Coronary artery (tissue), 2 donors: ENCODE measurements at places on chromosomes 3 and 15.

DNA sequence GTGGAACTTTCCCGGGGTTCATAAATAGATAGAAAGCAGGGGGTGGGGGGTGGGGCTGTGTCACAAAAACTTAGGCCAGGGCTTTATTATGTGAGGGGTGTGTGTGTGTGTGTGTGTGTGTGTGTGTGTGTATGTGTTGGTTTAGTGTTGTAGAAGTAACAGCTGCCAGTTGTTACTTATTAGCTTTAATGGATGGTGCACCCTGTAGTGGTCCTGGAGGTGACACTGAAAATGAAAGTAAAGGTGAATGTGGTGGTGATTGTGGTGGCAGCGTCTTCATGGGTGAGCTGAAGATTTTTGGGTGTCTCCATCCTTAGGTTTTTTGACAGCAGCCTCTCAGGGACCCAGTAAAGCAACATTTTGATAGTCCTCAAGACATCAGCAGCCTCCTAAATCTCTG lies 449.9 kb downstream of the PDCD6IP start:
- no peak for DNase-seq

- peak; percentile 58 for DNase-seq
Observed at GRCh38 chr15:66897971-66898370, 167.4 kb upstream of the SMAD3 start.

DNA sequence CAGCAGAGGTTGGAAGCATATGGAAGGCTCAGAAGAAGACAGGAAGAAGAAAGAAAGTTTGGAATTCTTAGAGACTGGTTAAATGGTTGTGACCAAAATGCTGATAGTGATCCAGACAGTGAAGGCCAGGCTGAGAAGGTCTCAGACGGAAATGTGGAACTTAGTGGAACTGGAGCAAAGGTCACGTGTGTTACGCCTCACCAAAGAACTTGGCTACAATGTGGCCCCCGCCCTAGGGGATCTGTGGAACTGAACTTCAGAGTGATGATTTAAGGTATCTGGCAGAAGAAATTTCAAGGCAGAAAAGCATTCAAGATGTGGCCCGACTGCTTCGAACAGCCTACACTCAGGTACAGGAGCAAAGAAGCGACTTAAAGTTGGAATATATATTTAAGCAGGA lies 83.1 kb downstream of the MYO5A start:
- DNase-seq, result no peak

- no peak for DNase-seq
Observed at GRCh38 chr15:29470311-29470710, 200.7 kb upstream of the NSMCE3 start.

DNA sequence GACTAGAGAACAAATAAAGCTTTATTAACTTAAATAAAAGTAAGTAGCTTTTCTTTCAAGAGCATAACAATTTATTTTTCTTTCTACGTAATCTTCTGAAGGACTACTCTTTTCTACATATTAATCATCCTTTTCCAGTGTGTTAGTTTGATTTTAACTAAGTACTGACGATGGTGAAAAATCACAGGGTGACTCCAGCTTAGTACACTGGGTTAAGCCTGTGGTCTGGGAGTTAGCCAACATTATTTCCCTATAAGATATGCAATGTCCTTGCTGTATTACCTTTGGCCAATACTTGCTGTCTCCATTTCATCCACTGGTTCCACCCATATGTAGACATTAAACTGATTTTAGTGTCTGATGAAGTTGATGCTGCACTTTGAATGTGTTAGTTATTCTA lies 508.6 kb upstream of the SUCLG2 start:
- DNase-seq, result no peak

DNA sequence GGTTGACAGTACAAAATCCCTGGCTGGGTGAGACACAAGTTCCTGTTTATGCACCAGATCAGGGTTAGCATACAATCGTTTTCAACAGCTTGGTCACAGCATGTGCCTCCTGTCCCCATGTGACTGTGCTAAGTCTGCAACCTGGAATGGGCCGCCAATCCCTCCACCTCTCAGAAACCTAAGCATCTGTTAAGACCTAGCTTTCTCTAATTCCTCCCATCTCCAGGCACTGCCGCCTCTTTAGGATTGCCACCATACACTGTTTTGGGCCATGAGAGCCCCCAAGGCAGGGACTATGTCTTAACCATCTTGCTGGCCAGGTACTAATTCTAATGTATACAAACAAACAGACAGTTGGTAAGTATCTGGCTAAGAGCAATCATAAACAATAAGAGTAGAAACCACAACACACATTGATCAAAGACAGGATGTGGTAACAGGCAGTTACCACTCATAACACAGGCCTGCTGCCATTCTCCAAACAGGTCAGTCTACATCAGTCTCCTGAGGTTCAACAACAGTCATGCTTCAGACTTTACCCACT lies 25.6 kb downstream of the SEC22C start:
- no peak for DNase-seq

- DNase-seq, result no peak
Observed at GRCh38 chr3:51869304-51869703, 6.1 kb downstream of the IQCF5 start.

DNA sequence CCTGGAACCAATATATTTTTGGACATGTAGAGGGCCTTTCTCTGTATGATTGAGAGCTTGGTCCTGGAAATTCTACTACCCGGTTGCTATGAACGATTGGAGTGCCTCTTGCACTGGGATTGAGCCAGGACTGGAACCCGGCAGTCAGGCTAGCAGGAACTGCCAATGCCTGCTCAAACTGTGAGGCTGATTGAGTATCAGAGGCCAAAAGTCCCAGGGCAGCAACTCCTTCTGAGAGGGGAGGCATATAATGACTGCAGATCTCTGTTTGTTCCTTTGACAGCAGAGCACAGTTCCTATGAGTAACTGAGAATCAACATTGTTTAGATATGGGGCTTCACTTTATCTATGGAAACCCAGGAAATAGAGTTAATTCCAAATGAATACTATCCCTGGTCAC lies 12.9 kb downstream of the IQCH start:
- DNase-seq, result no peak

DNA sequence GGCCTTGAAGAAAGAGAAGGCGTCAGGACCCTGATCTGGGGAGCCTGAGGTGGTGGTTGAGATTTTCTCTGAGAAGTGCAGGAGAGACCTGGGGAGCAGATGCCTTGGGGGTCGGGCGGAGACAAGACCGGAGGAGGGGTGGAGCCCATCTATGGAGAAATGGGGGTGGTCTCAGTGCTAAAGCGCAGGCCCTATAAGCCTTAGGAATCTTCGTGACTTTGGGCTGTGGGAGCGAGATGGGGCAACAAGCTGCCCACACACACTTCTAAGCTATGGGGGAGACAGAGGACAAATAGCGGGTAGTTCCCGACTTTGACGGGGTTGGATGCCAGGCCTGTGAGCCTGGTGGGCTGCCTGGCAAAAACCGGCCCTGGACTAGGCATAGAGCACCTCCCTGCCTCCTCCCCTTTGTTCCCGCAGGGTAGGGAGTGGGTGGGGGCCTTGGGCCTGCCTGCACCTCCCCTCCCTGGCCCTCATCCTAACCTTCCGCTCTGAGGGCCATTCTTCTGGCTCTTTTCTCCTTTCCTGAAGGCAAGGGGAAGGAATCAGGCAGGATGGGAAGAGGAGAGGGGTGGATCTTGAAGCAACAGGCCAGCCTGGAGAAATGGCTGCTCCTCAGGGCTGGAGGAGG lies 880 bp downstream of the NISCH start:
- no peak for DNase-seq

GRCh38 chr3:123524981-123525380 lies 59.9 kb downstream of the HACD2 start:
- no peak for DNase-seq

GRCh38 chr3:119659606-119660291 lies 640 bp downstream of the POPDC2 start:
- DNase-seq, result no peak

- no peak for DNase-seq
Observed at GRCh38 chr3:53842436-53843194, 3.6 kb downstream of the CHDH start.

GRCh38 chr15:70710714-70711113 lies 52.6 kb downstream of the UACA start:
- no peak for DNase-seq

DNA sequence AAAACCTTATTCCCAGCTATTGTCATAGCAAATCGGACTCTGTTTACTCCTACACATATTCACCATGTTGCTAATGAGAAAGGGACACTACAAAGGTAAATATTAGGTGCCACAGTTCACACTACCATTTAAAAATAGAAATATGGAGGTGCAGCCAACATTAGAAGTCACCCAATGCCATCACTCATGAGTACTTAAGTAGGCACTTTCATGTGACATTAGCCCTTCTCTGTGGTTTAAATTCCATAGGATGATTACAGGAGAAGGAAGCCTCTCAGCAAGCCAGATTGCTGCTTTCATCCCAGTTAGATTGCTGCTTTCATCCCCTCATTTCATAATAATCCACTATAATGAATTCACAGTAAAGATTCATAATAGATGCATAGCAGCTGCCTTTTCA lies 376.8 kb upstream of the ALCAM start:
- DNase-seq, result no peak

DNA sequence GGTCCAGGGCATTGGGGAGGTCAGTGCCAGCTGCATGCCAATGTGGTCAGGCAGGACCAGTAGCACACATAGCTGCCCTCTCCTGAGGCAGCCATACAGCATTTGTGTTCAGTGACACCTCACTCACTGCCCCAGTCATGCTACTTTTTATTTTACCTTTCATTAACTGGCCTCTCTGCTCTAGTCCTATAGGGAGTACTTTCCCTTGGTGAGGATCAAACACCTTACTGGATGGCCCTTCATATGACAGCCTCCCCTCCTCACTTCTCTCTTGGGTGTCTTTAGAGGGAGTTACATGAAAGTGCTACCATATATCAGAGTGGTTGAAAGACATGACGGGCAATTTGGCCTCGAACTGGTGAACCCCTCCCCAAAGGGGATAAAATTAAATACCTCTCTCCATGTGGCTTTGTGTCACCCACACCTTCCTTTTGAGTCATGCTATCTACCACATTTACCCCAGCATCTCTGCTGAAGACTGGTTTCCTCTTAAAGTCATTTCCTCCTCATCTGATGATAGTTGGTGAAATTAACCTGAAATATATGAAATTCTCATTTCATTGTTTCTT lies 17.6 kb downstream of the RLBP1 start:
- DNase-seq, result no peak

DNA sequence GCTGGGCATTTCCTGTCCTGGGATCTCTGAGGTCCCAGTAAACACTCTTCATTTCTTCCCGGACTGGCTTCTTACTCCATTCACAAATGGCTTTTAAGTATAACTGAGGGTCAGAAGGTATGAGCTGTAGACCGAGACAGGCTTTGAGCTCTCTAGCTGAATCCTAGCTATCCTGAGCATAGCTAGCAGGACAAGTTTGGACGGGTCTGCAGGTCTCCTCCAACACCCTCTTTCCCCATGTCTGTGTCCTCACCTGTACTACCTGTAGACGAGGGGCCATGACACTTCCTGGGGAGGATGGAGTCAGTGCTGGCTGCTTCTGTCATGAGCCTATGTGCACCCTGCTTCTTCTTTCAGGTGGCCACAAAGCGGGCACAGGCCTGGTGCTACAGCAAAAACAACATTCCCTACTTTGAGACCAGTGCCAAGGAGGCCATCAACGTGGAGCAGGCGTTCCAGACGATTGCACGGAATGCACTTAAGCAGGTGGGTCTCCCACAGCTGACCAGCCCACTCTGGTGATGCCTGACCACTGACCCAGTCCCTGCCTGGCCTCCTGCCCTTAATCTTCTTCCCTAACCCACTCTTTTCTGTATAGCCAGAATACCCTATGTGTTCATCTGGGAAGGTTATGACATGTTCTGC lies 72.1 kb upstream of the ACAD9 start:
- DNase-seq, result no peak

GRCh38 chr15:64305261-64305660 lies 50.7 kb downstream of the CSNK1G1 start:
- DNase-seq, result no peak

- DNase-seq, result no peak
Observed at GRCh38 chr3:151135541-151136337, 50.3 kb downstream of the MED12L start.

- no peak for DNase-seq
Observed at GRCh38 chr3:44055951-44056350, 185.7 kb upstream of the TOPAZ1 start.

DNA sequence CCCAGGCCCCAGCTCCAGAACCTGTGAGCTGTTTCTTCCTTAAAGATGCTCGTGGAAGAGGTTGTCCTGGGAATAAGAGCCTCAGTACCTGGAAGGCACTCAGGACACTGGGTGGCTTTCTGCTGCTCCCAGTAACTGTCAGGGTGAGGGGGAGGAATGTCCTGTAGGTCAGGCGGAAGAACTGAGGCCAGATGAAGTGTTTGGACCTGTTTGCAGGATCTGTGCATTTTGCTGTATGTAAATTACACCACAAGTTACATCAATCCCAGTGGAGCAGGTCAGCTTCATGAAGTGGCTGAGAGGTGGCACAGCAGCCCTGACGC lies 27.1 kb downstream of the HDAC11 start:
- no peak for DNase-seq

- DNase-seq, result peak; percentile 16
Observed at GRCh38 chr3:11660242-11660641, 16.5 kb upstream of the VGLL4 start.

- no peak for DNase-seq
Observed at GRCh38 chr15:58453931-58454793, 22.4 kb downstream of the LIPC start.

DNA sequence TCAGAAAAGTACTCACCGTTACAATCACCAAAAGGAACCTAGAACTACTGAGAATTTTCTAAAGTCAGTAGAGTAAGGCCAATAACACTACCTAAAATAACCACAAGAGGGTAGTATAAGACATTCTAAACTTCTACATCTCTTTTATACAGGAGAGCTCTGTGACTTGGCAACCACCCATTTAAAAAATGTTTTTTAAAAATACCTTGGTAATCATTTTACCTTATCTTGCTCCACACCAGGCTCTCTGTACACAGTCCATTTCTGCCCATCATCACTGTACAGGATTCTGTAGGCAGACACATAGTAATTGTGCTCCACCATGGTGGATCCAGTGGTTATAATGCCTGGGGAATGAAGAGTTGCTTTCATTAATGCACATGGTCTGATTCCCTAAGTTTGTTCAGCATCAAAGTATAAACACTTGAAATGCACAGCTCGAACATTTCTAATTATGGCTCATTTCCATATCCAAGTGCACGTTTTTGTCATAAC lies 54.5 kb downstream of the ST3GAL6 start:
- no peak for DNase-seq

DNA sequence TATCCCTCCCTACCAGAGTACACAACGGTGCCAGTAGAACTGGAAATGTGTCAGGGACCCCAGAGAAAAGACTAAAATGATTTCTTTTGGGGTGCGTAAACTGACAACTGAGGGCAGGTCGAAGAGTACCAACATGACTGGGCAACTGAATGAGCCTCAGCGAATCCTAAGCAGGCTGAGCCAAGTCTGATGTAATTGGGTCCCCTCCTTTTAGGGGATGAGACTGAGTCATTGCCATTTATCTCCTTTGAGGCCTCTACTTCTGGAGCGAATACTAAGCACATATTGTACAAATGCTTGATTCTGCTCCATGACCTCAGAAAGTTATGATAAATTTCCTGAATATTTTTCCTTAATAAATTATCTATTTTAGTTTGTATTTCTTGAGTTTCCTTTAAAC lies 17.3 kb upstream of the GPR156 start:
- no peak for DNase-seq
